ENCODE measurements at places on chromosomes 7 and 10. TPM values are rescaled to one million over a fixed set of nuclear protein-coding genes. Genes with fewer than 3 reads are reported as not detected.

Gene COL26A1
- 6.8 TPM for total RNA-seq

Gene MOGAT3
- total RNA-seq = not detected

Gene NPC1L1
- 0.07 TPM for total RNA-seq

Gene PNLIP
- not detected for total RNA-seq

Gene NKX2-3
- not detected for total RNA-seq
